ENCODE measurements at places on chromosomes 5 and 9.

- no peak for DNase-seq
Measured at GRCh38 chr5:62316176-62316502, 10.1 kb downstream of the KIF2A start.

DNA sequence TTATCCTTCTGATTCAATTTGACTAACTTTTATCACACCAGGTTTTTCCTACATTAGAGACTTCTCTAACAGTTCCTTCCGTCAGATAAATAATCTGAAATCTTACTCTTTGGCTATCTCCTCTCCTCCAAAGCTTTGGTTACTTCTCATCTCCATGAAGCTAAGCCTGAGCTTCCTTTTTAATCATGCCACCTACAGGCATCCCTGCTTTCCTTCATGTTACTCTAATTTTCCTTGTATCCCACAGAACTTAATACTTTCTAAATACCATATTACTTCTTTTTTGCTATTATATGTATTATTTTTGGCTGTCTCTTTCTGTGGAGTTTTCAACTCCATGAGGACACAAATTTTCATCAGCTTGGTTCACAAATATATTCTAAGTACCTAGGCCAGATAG lies 49.7 kb downstream of the C9 start:
- DNase-seq, result no peak

- DNase-seq, result peak; percentile 73
Measured at GRCh38 chr5:174532455-174533453, 191.6 kb upstream of the MSX2 start.

DNA sequence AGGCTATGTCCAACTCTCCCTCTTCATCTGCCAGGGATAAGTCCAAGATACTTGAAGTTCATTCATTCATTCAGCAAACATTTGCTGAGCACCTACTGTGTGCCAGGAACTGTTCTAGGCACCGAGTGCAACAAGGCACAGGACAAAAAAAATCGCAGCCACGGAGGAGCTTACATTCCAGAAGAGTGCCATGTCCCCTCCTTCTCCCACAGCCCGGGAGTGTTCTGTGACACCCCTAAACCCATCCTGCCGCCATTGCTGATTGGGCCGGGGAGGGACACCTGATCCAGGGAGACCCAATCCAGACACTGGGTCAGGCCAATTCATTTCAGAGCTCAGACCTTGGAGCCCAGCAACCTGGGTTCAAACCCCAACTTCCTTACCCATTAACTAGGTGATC lies 58.1 kb upstream of the NEURL1B start:
- DNase-seq, result no peak

- DNase-seq, result no peak
Measured at GRCh38 chr9:117839862-117840261, 135.7 kb downstream of the TLR4 start.

DNA sequence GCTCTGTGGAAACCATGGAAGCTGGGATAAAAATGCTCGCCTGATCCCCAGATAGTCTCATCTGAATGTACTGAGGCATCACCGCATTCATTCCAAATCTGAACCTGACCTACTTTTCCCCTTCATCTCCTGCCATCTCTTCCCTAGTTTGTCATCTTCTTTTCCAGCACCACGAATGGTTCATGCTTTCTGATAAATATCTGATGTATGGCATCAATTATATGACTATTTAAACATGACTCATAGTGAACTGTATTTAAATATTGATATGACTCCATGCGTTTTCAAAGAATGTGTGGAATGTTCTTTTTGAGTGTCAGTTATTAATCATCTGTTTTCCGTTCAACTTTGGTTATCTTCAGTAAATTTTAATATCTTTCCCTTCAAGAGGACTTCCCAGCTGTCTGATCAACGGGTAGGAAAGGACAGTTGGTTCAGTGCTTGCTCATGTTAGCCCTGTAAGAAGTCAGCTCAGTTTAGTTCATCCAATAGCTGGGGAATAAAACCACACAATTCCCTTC lies 21.1 kb downstream of the BASP1 start:
- DNase-seq, result no peak

DNA sequence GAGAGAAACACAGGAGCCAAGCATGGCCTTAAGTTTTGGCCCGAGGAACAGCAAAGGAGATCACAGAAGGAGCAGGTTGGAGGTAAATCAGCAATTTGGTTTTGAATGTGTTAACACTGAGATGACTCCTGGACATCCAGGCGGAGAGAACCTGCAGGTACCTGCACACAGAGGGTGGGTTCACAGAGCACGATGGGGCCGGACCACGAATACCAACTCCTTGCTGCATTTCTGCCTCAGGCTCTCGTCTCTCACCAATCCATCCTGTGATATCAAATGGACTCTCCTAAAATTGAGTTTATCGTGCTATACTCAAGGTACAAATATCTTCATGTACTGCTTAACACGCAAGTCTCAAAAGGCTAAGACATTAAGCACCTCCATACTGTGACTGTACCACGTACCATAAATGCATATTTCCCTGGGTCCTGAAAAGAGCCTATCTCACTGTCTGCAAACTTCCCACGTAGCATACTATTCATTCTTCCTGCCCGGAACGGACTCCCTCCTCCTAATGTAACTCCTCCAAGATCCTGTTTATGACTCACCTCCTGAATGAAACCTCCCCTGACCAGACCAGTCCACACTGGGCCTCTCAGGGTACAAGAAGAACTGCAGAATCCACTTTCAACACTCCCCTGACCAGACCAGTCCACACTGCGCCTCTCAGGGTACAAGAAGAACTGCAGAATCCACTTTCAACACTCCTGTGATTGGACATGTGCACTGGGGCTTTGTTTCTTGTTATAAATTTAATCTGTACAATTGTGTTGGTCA lies 380.8 kb upstream of the RFX3 start:
- peak; percentile 80 for DNase-seq

Measured in COLO829 (cell line).